ENCODE measurements at places on chromosomes 1 and 21.

DNA sequence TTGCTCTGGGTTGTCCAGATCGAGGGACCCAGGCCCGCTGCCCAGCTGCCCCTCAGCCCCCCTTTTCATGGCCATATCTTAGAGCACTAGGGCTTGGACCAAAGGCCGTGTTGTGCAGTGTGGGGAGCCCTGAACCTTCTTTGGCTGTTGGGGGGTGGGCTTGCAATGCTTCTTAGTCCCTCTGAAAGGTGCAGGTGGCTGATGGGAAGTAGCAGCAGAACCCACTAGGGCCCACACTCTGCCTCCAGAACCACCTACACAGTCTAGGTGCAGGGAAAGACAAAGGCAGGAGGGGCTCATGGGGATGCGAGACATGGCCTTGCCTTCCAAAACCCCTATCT is 2.3 kb upstream of the HPCA start:
- no peak for DNase-seq

DNA sequence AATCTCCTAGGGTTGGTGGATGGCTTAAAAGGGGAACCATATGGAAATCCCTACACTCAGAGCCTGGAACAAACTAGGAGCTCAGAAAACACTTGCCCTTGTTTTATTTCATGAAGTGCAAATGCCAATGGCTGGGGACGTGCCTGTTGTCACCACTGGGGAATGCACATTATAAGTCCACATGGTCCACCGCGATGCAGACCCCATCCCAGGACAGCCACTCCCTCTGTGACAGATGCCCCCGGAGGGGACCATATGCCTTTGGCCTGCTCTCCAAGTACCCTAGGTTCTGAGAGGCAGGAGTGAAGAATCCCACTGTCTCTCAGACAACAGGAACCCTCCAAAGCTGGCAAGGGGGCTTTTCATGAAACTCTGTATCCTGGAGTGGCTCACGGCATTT is 42.3 kb downstream of the LRP8 start:
- no peak for DNase-seq

DNA sequence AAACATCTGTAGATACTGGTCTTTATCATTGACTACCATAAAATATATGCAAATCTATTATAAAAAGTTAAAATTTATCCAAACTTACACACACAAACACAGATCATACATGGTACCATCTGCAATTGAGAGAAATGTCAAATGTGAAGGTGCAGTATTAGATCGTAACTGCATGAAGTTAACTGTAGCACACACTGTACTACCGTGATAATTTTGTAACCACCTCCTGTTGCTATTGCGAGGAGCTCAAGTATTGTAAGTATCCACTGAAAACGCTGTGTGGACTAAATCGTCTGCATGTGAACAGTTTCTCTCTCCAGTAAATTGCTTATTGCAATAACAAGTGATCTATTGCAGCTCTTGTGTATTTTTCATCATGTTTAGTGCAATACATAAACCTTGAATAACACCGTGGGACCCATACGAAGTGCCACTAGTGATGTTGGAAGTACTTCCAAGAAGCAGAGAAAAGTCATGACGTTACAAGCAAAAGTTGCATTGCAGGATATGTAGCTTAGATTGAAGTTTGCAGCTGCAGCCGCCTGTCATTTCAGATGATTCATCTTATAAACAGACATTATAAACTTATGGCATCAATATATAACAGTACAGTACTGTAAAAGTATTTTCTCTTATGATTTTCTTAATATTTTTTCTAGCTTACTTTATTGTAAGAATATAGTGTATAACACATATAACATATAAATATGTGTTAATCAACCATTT is 172.9 kb downstream of the SDCCAG8 start:
- no peak for DNase-seq

GRCh38 chr21:37483776-37484175 is 117.2 kb downstream of the DYRK1A start:
- DNase-seq, result no peak

GRCh38 chr1:212692774-212693644 is 6.6 kb downstream of the BATF3 start:
- no peak for DNase-seq

DNA sequence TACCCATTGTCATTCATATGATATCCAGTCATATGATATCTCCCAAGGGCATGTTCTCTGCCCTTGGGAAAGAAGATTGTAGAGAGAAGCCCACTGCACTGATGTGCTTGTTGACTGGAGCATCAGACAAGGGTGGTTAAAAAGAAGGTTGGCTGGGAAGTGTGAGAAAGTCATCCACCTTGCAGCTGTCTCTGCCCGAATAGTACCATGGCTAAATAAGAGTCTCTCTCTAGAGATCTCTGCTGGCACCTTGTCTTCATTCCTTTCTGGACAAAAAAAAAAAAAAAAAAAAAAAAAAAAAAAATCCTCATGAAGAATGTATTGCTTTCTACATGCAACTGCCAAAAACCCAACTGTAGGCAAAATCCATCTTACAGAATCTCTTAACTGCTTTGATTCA is 349.7 kb upstream of the ESRRG start:
- DNase-seq, result no peak

DNA sequence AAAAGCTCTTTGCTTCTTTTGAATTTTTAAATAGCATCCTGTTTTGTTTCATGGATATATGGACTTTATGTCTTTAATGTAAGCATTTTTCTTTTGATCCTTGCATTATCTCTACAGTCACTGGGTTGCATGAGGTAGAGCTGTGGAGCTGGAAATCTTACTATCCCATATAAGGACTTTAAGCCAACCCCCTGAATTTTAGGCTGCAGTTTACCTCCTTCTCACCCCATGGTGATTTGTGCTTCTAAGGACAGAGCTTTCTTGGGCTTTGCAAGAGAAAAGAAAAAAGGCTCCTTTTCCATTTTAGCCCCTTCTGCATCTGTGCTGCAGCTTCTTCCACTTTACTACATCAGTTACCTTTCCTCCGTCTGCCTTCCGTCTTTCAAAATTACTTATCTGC is 373.8 kb downstream of the HHAT start:
- no peak for DNase-seq

DNA sequence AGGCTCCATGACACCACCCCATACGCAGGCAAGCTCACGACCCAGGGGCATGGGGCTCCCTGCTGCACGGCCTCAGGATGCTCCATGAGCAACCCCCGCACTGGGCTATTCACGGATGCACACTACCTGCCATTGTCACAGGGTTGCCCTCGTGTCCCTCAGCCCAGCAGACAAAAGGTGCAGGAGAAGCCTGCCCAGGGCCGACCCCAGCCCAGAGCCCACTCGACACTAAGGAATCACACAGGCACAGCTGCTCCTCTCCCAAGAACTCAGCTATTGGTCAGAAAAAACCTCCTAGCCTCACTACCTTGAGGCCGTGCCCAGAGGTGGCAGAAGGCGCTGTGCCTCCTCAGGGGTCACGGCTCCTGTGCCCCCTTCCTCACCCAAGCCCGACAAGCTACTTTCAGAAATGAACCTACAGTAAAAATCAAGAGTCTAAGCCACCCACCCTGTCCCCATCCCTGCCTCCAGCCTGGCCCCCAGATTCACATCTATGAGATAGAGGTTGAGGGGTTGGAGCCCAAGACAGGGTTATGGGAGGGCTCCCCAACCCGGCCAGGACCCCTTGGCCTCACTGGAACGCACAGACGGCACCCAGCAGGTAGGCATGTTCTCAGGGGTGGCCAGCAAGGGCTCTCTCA is 6.4 kb upstream of the SPATC1L start:
- DNase-seq, result no peak
